Activated T-cell treated with anti-CD3 and anti-CD28 coated beads, Interleukin-2, amount 50 U/mL, for 48 hours (primary cell): ENCODE measurements at places on chromosomes 12 and 14.

DNA sequence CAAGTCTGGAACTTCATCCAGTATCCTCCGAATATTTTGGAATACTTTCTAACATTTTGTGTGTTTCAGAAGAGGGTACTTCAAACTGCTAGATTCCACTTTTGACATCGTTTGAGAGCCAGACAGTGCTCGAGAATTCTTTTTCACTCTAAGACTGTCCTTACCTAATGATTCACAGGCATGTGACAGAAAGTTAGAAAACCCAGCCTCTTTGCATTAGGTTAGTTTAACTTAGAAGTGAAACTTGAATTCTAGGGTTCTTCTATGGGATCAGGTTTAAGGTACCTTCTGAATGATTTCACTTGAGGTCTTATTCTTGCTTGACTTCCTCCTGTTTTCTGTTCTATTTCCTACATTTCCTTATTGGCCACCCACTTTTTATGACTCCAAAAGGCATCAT, 431.8 kb downstream of the SLC6A15 start:
- no peak for DNase-seq

DNA sequence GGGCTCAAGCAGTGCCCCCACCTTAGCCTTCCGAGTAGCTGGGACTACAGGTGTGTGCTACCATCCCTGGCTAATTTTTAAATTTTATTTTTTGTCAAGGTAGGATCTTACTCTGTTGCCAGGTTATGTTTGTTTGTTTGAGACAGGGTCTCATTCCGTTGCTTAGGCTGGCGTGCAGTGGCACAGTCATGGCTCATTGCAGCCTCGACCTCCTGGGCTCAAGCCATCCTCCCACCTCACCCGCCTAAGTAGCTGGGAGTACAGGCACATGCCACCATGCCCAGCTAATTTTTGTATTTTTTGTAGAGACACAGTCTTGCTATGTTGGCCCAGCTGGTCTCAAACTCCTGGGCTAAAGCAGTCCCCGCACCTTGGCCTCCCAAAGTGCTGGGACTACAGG, 83.3 kb upstream of the KCNH3 start:
- DNase-seq: no peak

- peak; percentile 11 for DNase-seq
Observed at GRCh38 chr14:99175331-99176155, 96.5 kb downstream of the BCL11B start.

- no peak for DNase-seq
Observed at GRCh38 chr14:80705241-80705980, 236.1 kb downstream of the CEP128 start.

- no peak for DNase-seq
Observed at GRCh38 chr12:109650808-109651207, 62.8 kb upstream of the FAM222A start.

DNA sequence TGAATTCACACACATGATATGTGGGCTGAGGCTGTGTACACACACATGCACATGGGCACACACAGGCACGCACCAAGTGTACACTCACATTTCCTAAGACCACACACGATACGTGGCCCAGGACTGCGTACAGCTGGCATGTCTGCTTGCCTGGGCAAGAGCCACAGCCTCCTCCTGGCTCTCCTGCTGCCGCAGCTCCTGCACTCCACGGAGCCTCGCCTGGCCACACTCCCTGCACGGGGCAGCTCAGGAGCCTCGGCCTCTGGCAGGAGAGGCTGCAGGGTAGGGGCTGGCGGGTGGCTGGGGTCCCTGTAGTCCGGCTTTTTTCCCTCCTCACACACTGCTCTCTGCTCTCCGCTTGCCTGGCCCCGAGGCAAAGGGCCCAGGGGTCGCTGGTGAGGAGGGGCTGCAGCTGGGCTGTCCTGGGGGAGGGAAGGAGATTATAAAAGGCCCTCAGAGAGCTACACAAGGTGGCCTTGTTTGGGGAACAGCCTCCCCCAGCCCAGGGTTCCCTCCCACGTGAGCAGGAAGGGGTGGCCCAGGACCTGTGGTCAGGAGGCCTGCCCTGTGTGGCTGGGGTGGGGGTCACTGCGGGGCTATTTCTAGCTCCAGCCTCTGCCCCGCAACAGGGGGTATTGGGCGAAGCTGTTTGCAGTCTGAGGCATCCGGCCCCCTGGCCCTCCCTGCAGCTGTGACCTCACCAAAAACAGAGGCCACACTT, 89.0 kb upstream of the SFSWAP start:
- DNase-seq: no peak
